ENCODE measurements at places on chromosomes 5 and 9. TPM values are rescaled to one million over a fixed set of nuclear protein-coding genes. Genes with fewer than 3 reads are reported as not detected.

The MYORG gene
- total RNA-seq, result 4.6 TPM

The GAS1 gene
- total RNA-seq, result 6.1 TPM

The EPB41L4A gene
- 125 TPM for total RNA-seq

The ZNF366 gene
- total RNA-seq, result not detected

The TAF11L11 gene
- 3.7 TPM for total RNA-seq

The OSMR gene
- not detected for total RNA-seq

The LCN2 gene
- total RNA-seq, result not detected

The F12 gene
- total RNA-seq, result 5.4 TPM

The CCL27 gene
- 1.7 TPM for total RNA-seq

The JAKMIP2 gene
- total RNA-seq, result 88.2 TPM

The SLCO6A1 gene
- 1.6 TPM for total RNA-seq

The PCDHGB1 gene
- total RNA-seq, result 9.6 TPM

The DND1 gene
- total RNA-seq, result 5.4 TPM

The IFNB1 gene
- not detected for total RNA-seq

The NOXA1 gene
- 2.6 TPM for total RNA-seq

The NUTM2F gene
- not detected for total RNA-seq

The DAB2 gene
- 1.4 TPM for total RNA-seq

The PCDHB11 gene
- 10.6 TPM for total RNA-seq

The TAF1L gene
- not detected for total RNA-seq

The PCDHAC2 gene
- 6.0 TPM for total RNA-seq

The PCSK1 gene
- total RNA-seq, result 11.6 TPM

The LAMC3 gene
- total RNA-seq, result 0.17 TPM

The DHX29 gene
- total RNA-seq, result 22.9 TPM

The IFNA2 gene
- total RNA-seq, result not detected

The FOXD4L4 gene
- 0.20 TPM for total RNA-seq

The ACSL6 gene
- 8.1 TPM for total RNA-seq

The UBE2D2 gene
- 188 TPM for total RNA-seq

The PCDHB10 gene
- 17.7 TPM for total RNA-seq

The F2R gene
- total RNA-seq, result 59.3 TPM

The RGP1 gene
- total RNA-seq, result 44.0 TPM

The TLR4 gene
- not detected for total RNA-seq

The TOR1A gene
- total RNA-seq, result 42.3 TPM

The PTPRD gene
- total RNA-seq, result 532 TPM

The FST gene
- total RNA-seq, result 0.98 TPM

The PCDHA13 gene
- total RNA-seq, result 10.2 TPM

All from glutamatergic neuron (in vitro differentiated cells).